ENCODE measurements at places on chromosomes 11 and 22.

DNA sequence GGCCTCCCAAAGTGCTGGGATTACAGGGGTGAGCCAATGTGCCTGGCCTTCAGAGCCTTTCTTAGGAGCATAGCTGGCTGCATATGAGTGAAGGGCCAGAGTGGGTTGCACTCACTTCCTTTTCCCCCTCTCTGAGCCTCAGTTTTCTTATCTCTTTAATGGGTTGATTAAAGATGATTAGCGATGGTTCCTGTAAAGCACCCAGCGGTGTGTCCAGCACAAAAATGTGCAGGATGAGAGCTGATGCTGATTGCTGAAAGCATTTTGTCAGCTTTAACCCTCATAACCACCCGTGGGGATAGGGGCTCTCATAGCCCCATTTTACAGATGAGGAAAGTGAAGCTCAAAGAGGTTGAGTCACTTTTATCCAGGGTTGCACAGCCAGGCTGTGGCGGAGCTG, 5.5 kb downstream of the CACNA1I start:
- no peak for DNase-seq

GRCh38 chr11:64095273-64095817, 59.6 kb downstream of the FLRT1 start:
- no peak for DNase-seq

- DNase-seq: no peak
Observed at GRCh38 chr11:102843489-102843888, at the start of gene MMP3. Gene MMP3, minus strand, starts transcription at chr11:102843609. Its CDS starts 63 bp downstream, at chr11:102843546.

DNA sequence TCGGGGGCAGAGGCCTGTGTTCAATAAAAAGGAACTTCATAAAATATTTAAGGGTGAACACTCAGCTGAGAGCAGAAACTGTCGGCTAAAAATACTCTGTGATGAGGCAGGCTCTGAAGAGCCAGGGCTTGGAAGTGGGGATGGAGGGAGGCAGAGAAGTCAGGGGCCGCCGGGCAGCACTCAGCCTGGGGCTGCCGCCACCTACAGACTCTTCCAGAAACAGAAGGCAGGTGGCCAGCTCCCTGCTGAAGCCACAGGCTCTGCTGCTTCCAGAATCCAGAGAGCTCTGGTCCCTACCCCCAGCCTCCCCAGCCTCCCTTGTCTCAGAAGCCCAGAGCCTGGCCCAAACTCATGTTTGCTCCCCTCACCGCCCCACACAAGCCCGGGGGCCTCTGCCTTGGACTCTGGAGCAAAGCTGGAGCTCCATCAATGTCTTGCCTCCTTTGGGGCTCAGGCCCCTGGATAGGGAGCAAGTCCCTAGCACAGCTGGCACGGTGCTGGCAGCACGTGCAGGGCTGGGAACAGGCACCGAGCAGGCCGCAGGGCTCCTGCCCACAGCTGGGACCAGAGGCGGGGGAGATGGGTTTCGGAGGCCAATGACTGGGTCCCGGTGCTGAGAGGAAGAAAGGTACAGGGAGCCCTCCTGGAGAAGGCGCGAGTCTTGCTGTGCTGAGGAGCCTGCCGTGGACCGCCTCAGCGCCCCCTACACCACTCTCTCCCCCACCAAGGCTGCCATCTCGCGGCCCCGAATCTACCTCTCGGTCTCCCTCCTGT, 8.2 kb downstream of the LRFN4 start:
- DNase-seq: no peak

DNA sequence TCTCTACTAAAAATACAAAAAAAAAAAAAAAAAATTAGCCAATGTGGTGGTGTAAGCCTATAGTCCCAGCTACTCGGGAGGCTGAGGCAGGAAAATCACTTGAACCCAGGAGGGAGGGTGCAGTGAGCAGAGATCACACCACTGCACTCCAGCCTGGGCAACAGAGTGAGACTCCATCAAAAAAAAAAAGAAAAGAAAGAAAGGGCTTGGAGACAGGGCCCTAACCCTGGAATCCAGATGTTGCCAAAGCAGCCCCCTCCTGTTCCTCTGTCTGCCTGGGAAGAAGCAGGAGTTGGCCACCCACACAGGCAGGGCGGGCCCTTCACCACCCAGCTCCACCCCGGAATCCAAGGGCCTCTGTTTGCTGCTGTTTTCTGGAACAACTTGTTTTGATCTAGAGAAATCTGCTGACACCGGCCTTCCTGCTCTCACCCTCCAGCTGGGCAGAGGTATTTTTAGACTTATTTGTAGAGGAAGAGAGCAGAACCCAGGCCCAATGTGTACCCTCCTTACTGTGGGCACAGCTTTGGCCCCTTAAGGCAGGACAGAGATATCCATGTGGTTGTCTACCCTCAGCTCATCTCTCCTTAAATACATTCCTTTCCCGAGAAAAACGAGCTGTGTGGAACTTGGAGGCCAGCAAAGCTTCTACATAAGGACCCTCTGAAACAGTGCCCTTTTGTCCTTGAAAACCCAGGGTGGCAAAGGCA, 2.7 kb upstream of the NEAT1 start:
- no peak for DNase-seq

DNA sequence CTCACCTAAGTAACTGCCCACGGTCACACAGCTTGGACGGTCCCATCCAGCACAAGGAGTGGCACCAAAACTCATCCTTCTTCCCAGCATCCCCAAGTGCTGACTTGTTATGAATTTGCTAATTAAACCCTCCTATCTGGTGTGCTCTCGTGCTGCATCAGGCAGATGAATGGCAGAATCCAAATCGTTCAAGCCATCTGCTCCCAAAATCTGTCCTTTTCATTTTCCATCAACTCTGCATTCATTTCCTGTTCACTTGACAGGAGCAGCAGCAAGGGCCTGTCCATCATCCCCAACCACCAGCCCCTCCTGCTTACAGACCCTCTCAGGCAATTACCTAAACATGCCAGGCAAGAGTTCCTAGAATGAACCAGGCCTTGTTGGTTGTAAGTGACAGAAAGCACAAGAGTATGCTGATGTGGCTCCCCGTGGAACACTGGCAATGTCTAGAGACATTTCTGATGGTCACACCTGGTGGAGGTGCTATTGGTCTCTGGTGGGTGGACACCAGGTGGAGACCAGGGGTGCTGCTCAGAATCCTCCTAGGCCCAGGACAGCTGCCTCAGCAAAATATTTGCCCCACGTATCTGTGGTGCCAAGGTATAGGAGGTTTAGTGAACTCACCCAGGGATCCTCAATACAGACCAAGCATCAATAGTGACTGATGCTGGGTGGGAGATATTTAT, 832.5 kb downstream of the TBC1D22A start:
- no peak for DNase-seq

DNA sequence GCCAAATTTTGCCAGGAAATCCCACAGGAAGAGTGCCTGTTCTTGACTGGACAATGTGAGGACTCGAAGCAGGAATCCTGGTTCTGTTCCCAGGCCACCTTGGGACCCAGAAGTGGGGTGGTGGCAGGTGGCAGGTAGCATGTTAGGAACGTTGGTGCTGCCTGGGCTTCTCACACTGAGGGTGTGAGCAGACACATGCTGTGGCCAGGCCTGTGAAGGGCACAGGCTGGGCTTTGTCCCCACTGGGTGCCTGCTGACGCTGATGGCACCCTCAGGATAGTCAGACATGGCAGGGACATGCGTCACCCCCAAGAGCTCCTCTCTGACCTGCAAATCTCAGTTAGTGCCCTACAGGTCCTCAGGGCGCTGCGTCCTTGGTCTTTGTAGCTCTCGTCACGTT, 21.1 kb upstream of the NECTIN1 start:
- no peak for DNase-seq

GRCh38 chr22:19693981-19694670, 20.2 kb upstream of the SEPTIN5 start:
- DNase-seq: no peak

DNA sequence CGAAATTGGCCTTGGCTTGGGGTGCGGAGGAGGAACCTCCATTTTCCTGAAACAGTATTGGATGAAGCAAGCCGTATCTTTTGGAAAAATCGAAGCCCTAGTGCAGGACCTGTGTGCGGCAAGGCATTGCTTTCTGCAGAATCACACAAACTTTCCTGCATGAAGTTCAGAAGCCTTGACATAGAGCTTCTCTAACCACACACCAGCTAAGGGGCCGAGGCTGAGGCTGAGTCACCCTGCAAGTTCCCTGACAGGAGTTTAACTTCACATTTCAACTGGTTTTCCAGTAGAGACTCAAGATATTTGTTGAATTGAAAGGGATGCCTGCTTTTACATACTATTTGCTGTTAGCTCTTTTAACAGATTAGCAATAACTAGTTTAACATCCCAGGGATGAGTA, 67.8 kb downstream of the TCF20 start:
- DNase-seq: no peak

GRCh38 chr11:62494246-62494645, 52.4 kb downstream of the AHNAK start:
- DNase-seq: no peak

DNA sequence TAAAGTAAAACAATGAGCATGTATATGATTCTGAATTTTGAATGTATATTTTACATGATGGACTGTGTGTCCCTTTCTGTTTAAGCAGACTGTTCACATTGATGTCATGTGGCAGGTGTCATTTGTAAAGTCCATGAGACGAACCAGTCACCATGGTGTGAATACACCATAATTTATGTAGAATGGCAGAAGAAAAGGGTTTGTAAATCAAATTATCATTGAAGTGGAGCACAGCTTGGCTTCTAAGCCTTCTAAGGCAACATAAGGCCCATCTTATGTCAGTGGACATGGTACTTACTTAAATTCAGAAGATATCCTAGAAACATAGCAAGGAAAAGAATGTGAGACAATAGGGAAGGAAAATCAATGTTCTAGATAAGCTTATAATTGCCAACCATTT, 4.4 kb downstream of the MAP6 start:
- DNase-seq: no peak

DNA sequence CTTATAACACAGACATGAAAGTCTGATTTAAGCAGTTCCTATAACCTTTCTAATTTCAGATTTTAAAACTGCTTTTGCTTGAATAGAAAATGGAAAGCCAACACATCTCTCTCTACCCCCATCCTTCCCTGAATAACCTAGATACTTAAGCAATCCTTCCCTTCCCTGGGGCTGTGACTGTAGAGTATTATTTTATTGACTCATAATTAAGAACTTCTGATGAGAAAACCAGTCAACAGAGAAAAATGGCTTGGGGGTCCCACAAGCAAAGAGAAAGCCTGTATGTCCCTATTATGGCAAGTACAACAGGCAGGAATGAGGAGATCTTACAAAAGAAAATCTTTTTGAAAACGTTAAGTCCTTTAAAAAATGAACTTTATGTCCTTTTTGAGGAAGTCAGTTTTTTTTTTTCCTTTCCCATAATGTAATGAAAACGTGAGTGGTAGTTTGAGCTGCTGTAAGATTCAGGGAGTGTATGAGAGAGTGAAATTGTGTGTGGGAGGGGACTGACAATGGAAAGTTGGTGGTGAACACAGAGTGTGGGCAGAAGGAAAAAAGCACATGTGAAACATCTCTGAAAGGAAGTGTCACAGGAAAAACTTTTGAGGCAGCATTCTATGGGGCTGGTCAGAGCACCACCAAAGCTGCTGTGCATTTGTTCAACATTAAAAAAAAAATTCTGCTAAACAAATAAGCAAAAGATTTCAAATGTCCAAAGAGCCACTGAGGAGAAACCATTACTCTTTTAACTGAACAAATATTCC, 154.6 kb downstream of the MAML2 start:
- DNase-seq: no peak

Data from NCI-H187 (cell line).